ENCODE measurements at places on chromosomes 3 and 15. TPM values are rescaled to one million over a fixed set of nuclear protein-coding genes. Genes with fewer than 3 reads are reported as not detected.
A peak's percentile ranks its signal among the peaks of the same experiment; 100 is the strongest.

The CEMIP gene
- polyA plus RNA-seq, result 0.12 TPM

The CERS3 gene
- not detected for polyA plus RNA-seq

The PIF1 gene
- polyA plus RNA-seq, result not detected

The PATL2 gene
- 18.5 TPM for polyA plus RNA-seq

The ADAMTSL3 gene
- polyA plus RNA-seq, result not detected

The CLCN2 gene
- polyA plus RNA-seq, result not detected

GRCh38 chr15:69172847-69173246, 12.4 kb downstream of the GLCE start:
- no peaks in the 10 kb centered on the region for H3K36me3 ChIP-seq
- DNase-seq, result no peak
- H3K4me3 ChIP-seq, result no peak overlapping the region
- H3K4me1 ChIP-seq, result no peaks in the 10 kb centered on the region
- H3K27me3 ChIP-seq, result no peaks in the 10 kb centered on the region

DNA sequence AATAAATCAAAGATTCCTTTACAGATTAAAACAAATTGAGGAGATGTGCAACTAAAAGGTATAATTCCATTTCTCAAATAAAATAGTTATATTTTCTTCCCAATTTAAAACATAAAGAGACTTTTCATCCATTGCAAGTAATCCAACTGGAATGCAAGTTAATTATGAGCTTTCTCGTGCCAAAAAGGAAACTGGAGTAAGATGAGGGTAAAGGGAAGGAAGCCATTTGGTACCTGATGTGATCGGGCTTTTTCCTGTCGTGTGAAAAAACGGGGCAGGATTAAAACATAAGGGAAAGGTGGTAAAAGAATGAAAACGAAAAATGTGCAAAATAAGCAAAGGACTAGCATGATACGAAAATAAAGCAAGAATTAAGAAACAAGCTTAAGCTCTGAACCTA, 41.8 kb upstream of the XXYLT1 start:
- H3K4me1 ChIP-seq, result no peaks in the 10 kb centered on the region
- no peak for DNase-seq
- H3K4me3 ChIP-seq, result no peak overlapping the region
- no peaks in the 10 kb centered on the region for H3K27me3 ChIP-seq
- H3K27ac ChIP-seq, result peak overlapping the region; percentile 19

- no peak overlapping the region for H3K27ac ChIP-seq
- peaks cover 2% of the 10 kb centered on the region for H3K4me1 ChIP-seq
- no peaks in the 10 kb centered on the region for H3K36me3 ChIP-seq
- no peak overlapping the region for H3K4me3 ChIP-seq
- H3K27me3 ChIP-seq, result peaks cover 19% of the 10 kb centered on the region
Observed at GRCh38 chr3:122936335-122936734, 91.2 kb downstream of the SEMA5B start.

GRCh38 chr3:132160198-132160597, 125.4 kb upstream of the CPNE4 start:
- H3K27me3 ChIP-seq, result peaks cover 5% of the 10 kb centered on the region
- H3K4me3 ChIP-seq, result no peak overlapping the region
- no peaks in the 10 kb centered on the region for H3K4me1 ChIP-seq

DNA sequence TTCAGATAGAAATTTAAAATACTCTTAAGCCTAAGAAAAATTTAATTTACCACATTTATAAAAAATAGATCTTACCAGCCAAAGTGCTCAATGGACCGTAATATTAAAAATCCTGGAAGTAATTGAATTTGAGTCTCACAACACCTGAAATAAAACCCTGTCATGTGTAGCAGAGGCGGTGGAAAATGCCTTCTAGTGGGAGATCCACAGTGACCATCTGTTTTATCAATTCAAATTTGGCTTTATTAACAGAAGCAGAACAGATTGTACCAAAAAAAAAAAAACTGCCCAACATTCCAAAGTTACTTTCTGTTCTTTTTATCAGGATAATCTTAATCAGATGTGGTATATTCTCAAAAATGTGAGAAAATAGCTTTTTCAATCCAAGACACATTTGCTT, 71.7 kb downstream of the DMXL2 start:
- H3K27ac ChIP-seq, result no peak overlapping the region
- DNase-seq, result no peak
- H3K36me3 ChIP-seq, result no peaks in the 10 kb centered on the region
- no peak overlapping the region for H3K4me3 ChIP-seq
- H3K27me3 ChIP-seq, result peaks cover 3% of the 10 kb centered on the region
- H3K4me1 ChIP-seq, result no peaks in the 10 kb centered on the region

GRCh38 chr15:66940368-66940767, 125.0 kb upstream of the SMAD3 start:
- H3K27me3 ChIP-seq, result peaks cover 12% of the 10 kb centered on the region
- H3K4me3 ChIP-seq, result no peak overlapping the region
- no peak for DNase-seq
- H3K27ac ChIP-seq, result no peak overlapping the region

GRCh38 chr3:71621825-71622537, 38.5 kb upstream of the FOXP1 start:
- H3K4me3 ChIP-seq, result no peak overlapping the region
- no peak overlapping the region for H3K27ac ChIP-seq
- peaks cover 3% of the 10 kb centered on the region for H3K27me3 ChIP-seq
- DNase-seq, result no peak

DNA sequence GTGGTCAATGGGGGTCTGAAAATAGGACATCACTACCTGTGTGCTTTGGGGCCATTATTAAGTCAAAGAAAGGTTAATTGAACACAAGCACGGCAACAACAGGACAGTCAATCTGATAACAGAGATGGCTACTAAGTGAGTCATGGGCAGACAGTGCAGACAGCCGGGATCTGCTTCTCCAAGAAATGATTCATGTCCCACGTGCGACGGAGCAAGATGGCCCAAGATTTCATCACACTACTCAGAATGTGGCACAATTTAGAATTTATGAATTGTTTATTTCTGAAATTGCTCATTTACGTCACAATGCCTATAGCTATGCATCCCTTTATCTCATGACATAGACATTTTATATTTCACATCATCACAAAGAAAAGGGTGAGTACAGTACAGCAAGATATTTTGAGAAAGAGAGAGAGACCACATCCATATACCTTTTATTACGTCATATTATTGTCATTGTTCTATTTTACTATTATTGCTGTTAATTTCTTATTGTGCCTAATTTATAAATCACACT, 770.6 kb upstream of the NR2F2 start:
- H3K4me3 ChIP-seq, result no peak overlapping the region
- DNase-seq, result no peak
- H3K36me3 ChIP-seq, result no peaks in the 10 kb centered on the region
- no peaks in the 10 kb centered on the region for H3K27me3 ChIP-seq
- H3K27ac ChIP-seq, result no peak overlapping the region
- H3K4me1 ChIP-seq, result no peaks in the 10 kb centered on the region

- H3K4me3 ChIP-seq, result no peak overlapping the region
- peaks cover 11% of the 10 kb centered on the region for H3K27me3 ChIP-seq
- DNase-seq, result no peak
- no peaks in the 10 kb centered on the region for H3K4me1 ChIP-seq
- H3K27ac ChIP-seq, result no peak overlapping the region
Observed at GRCh38 chr3:50714946-50715345, 40.2 kb downstream of the DOCK3 start.

- no peak overlapping the region for H3K4me3 ChIP-seq
- H3K27me3 ChIP-seq, result peaks cover 5% of the 10 kb centered on the region
- no peaks in the 10 kb centered on the region for H3K4me1 ChIP-seq
- no peak for DNase-seq
- H3K27ac ChIP-seq, result no peak overlapping the region
Observed at GRCh38 chr3:169475576-169475975, 187.9 kb downstream of the MECOM start.

DNA sequence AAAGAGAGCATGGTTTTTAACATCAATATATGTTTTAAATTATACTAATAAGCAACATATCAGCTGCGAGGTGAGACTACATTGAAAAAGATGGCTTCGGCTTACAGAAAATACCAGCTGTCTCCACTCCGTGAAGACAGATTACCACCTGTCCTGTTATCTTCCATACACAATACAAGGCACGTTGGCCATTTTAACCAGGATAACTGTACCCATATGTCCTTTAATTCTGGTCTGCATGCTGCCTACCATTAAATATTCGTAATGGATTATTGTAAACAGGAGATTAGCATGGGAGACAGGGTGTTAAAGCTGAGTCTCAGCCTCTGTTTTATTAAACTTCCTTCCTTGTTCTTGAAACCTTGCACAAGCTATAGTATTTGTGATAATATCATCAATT, 855.5 kb downstream of the ROBO1 start:
- H3K27ac ChIP-seq, result no peak overlapping the region
- no peaks in the 10 kb centered on the region for H3K4me1 ChIP-seq
- H3K27me3 ChIP-seq, result no peaks in the 10 kb centered on the region
- DNase-seq, result no peak
- H3K4me3 ChIP-seq, result no peak overlapping the region

DNA sequence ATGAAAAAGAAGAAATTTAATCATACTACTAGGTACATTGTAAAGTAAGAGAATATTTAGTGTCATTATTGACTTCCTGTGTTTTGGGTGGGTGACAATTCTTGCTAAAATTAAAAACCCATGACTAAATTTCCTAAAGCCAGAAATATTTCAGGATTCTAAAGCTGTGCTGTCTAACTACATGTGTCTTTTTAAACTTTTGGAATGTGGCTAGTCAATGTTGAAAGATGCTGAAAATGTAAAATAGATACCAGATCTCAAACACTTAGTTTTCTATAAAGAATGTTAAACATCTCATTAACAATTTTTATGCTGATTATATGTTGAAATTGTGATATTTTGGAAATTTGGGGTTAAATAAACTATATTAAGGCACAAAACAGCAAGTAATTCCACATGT, 308.9 kb upstream of the TMCO5A start:
- no peak overlapping the region for H3K27ac ChIP-seq
- H3K4me3 ChIP-seq, result no peak overlapping the region
- DNase-seq, result no peak
- H3K36me3 ChIP-seq, result no peaks in the 10 kb centered on the region
- H3K4me1 ChIP-seq, result no peaks in the 10 kb centered on the region
- H3K27me3 ChIP-seq, result no peaks in the 10 kb centered on the region

DNA sequence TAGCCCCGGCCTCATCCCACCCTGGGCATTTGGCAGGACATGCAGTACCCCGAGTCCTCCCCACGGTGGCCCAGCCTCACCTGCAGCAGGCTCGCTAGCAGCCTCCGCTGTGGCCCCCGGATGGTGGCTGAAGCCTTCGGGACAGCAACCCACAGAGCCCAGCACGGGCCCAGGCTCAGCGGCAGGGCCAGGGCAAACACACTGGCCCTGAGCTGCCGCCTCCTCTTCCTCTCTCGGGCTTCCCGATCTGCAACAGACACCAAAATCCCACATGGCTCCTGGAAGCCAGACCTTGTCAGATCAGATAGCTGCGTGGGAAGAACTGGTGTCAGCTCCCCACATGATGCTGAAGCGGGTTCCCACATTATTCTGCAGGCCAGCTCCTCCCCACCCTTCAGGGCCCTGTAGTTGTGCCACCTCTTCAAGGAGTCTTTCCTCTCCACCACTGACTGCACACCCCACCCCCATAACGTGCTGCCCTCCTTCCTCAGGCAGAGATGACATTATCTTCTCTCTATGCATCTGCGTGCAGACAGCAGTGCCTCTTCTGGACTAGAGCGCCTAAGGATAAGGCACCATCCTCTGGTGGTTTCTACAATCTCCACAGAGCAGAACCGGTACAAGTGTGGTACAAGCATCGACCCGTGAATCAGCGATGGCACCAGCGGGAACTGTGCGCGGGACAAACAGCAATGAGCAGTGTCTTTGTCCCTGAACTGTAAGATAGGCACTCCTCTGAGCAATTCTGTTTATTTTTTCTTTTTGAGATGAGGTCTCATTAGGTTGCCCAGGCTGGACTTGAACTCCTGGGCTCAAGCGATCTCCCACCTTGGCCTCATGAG, 9.5 kb downstream of the TMEM44 start:
- no peaks in the 10 kb centered on the region for H3K27me3 ChIP-seq
- H3K36me3 ChIP-seq, result no peaks in the 10 kb centered on the region
- DNase-seq, result no peak
- no peaks in the 10 kb centered on the region for H3K4me1 ChIP-seq
- no peak overlapping the region for H3K4me3 ChIP-seq

DNA sequence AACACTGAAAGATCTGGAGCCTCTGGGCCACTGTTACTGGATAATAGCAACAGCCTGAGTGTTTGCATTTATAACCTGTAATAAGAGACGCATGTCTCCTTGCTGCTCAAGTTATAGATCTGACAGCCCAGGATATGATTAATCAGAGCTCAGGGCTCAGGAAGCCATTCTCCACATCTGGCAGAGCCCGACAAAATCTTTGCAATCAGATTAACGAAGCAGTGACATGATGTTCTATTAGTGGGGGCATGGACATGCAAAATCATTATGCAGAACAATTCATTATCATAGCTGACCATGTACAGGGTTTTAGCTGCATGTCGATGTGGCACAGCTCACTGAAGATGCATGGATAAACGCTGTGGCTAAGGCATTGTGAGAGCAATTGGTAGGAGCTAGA, 730.3 kb downstream of the ZNF385D start:
- no peaks in the 10 kb centered on the region for H3K36me3 ChIP-seq
- no peaks in the 10 kb centered on the region for H3K4me1 ChIP-seq
- no peak overlapping the region for H3K4me3 ChIP-seq
- H3K27ac ChIP-seq, result no peak overlapping the region
- no peaks in the 10 kb centered on the region for H3K27me3 ChIP-seq
- no peak for DNase-seq

- H3K27ac ChIP-seq, result peak overlapping the region; percentile 75
- peaks cover 13% of the 10 kb centered on the region for H3K36me3 ChIP-seq
- no peaks in the 10 kb centered on the region for H3K27me3 ChIP-seq
- DNase-seq, result no peak
- no peak overlapping the region for H3K4me3 ChIP-seq
- peaks cover 7% of the 10 kb centered on the region for H3K4me1 ChIP-seq
Observed at GRCh38 chr15:51718219-51718618, 19.2 kb downstream of the LYSMD2 start.

- H3K36me3 ChIP-seq, result peaks cover 28% of the 10 kb centered on the region
- H3K27ac ChIP-seq, result no peak overlapping the region
- H3K4me1 ChIP-seq, result peaks cover 12% of the 10 kb centered on the region
- no peak overlapping the region for H3K4me3 ChIP-seq
- no peak for DNase-seq
Observed at GRCh38 chr3:119974656-119975055, 119.6 kb downstream of the GSK3B start.

- no peak for DNase-seq
- no peaks in the 10 kb centered on the region for H3K36me3 ChIP-seq
Observed at GRCh38 chr3:95673215-95673614, 1141.2 kb upstream of the EPHA6 start.

GRCh38 chr3:156792536-156792935, 33.6 kb upstream of the LEKR1 start:
- H3K27ac ChIP-seq, result no peak overlapping the region
- no peak for DNase-seq
- H3K27me3 ChIP-seq, result no peaks in the 10 kb centered on the region
- H3K4me1 ChIP-seq, result peaks cover 30% of the 10 kb centered on the region

DNA sequence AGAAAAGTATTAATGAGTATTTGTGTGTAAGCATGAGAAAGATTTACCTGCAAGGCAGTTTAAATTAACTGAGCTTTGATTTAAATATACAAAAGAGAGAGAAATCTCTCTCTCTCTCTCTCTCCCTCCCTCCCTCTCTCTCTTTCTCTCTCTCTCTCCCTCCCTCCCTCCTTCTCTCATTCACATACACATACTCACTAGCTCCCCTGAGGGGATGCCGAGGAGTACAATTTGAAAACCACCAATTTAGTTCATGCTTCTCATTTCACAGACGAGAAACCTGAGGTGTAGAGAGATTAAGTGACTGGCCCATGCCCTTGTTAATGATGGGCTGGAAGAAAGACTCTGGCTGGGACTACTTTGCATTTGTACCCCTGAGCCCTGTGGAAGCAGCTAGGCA, 59.4 kb downstream of the MECOM start:
- H3K27ac ChIP-seq, result no peak overlapping the region
- no peaks in the 10 kb centered on the region for H3K27me3 ChIP-seq
- no peak overlapping the region for H3K4me3 ChIP-seq
- DNase-seq, result no peak

Data from naive B cell (primary cell).